ENCODE measurements at places on chromosomes 2 and 18.

DNA sequence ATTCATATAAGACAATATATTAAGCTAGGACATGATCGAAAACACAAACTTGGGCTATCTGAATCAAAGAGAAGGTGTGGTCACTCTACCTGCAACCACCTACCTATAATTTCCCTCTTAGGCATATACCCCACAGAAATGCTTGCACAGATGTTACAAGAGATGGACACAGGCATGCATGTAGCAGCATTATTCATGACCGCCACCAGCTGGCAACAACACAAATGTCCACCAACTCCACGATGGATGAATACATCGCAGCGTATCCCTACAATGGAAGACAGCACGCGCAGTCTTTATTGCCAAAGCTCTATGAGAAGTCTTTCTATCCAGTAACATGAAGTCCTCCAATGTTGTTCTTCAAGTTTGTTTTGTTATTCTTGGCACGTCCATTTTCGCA, 90.8 kb downstream of the ARL4C start:
- no peak for DNase-seq

DNA sequence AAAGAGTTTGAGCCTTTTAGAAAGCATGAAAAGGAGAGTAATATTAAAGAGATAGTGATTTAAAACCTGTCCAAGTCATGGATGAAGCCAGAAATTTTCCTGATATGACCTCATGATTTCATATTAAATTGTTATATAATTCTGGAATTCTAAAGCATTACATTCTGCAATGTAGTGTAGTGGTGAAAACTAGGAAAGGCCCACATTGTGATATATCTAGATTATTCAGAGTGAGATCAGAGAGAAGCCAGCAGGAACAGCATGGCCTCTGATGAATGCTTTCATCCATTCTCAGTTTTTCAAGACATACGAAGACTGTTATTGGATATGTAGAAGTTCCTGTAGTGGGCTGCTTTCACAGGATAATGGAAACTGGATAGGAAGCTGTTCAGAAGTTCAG, 98.8 kb downstream of the LCLAT1 start:
- DNase-seq = no peak

- DNase-seq = no peak
Observed at GRCh38 chr2:98900721-98901120, 35.3 kb downstream of the CRACDL start.

DNA sequence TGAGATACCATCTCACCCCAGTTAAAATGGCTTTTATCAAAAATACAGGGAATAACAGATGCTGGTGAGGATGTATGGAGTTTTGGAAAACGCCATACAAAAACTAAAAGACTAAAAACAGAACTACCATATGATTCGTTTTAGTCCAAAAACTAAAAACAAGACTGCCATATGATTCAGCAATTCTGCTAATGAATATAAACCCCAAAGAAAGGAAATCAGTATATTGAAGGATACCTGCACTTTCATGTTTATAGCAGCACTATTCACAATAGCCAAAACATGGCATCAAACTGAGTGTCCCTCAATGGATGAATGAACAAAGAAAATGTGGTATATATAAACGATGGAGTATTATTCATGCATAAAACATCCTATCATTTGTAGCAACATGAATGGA, 224.4 kb upstream of the MC4R start:
- no peak for DNase-seq

DNA sequence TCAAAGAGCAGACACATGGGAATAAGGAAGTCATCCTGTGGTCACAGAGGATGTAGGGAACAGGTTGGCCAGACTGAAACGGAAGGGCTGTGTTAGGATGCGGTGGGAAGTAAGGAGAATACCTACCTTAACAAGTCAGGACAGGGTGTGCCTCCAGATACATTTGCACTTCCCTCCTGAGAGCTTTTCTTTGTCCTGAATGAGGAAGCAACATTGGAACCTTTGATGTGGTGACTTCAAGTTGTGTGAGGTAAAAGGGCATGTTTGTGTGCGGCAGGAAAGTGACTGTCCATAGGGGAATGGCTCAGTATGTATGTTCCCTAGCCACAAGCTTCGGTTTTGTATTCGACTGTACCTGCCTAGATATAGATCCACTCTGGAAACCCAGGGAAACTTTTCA, 24.9 kb upstream of the LRRTM1 start:
- no peak for DNase-seq

DNA sequence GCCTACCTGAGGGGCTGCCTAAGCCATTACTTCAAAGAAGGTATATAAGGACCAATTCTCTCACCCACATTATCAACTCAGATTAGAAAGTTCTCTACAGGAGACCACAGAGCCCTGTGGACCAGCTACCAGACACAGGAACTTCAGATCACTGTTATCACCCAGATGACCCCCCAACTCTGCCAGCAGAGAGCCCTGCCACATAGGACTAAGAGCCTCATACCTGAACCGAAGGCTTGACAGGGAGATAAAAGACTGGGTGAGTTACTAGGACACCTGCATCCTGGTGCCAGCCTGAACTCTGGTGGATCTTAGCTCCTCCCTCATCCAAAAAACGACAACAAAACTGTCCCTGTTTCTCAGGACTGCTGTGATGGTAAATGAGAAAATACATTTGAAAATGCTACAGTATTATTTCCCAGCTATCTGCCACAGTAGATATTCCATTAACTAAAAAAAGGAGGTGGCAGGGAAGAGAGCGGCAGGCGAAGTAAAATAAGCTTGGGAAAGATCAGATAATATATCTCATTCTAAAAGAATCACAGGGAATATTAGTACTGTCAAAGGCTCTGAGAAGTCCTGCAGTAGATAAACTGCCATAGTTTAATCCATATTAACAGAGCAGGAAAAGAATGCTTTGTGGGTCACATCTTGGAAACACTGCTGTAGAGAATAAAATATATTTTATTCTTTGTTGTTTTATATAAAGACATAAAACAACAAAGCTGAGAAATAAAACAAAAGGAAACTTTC, 79.7 kb downstream of the STK39 start:
- no peak for DNase-seq

DNA sequence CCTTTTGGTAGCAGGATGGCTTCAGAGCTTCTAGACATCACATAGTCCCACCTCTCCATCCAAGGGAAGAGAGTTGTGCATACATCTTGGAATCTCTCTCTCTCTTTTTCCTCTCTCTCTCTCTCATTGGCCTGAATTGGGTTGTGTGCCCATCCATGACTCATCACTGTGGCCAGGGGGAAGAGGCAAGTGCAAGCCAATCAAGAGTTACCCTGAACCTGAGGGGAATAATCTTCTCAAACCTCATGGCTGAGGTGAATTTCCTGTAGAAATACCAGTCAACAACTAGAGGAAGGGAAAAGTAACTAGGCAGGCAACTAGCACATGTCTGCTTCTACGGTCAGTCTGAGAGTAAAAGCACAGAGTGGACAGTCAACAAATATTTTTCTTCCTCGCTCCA, 7.3 kb upstream of the CHN1 start:
- DNase-seq = no peak

DNA sequence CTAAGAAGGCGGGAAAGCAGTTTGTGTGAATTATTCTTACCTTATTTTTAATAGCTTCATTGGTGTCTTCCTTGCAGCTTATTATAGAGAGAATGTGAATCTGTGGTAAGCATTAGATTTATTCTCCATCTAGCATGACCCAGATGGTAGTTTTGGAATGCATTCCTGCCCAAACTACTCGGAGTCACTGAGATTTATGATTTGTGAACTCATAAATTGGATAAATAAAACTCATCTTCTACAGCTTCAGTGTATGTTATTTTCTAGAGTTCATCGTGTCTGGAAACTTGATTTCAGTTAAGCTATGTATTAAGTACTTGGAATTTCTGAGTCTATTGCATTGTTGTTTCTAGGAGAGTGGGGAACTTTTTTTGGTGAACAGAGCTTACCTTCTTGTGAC, 170.5 kb downstream of the FAM210A start:
- no peak for DNase-seq

- no peak for DNase-seq
Observed at GRCh38 chr18:3283253-3283863, 21.4 kb downstream of the MYL12B start.

DNA sequence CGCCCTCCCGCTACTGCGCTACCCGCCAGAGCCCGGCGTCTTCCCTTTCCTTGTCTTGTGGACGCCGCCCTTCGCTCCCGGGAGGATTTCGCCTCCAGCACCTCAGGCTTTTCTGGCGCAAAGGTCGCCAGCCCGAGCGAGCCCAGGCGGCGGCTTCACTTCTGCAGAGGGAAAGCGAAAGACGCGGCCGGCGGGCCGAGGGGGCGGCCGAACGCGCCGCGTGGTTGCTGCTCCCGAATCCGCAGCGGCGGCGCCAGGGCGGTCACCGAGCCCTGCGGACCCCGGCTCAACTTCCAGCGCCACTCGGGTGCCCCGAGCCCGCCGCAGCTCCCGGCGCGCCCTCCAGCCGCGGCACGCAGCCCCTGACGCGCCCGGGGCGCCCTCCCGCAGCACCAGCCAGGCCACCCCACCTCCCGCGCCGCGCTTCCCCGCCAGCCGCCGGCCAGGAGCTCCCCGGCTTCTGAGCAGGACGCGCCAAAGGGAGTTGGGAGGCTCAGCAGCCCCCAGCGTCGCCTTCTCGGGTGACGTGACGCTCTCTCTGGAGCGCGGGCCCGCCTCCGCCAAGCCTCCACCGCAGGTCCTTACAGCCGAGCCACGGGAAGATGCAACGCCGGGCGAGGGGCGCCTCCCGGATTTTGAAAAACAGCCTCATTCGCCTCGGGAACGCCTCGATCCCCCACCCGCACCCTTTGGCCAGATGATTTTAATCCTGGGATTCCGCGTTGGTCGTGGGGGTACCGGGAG, 84.9 kb upstream of the EPB41L3 start:
- DNase-seq = no peak

DNA sequence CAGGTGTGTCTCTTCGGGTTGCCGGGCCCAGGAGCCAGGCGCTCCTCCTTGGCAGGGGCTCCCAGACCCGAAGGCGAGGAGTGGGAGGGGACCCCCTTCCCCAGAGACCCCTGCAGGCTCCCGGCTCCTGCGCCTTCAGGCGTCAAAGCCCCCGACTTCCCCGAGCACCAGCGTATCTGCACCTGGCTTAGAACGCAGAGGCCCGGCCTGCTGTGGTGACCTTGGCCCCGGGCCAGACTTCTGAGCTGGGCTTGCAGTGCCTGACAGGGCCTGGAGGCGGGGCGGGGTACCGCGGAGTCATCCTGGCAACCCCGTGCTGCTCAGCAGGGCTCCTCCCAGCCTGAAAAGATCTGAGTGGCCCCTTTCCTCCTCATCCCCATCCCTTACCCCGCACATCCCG, 27.0 kb downstream of the SKA1 start:
- no peak for DNase-seq

DNA sequence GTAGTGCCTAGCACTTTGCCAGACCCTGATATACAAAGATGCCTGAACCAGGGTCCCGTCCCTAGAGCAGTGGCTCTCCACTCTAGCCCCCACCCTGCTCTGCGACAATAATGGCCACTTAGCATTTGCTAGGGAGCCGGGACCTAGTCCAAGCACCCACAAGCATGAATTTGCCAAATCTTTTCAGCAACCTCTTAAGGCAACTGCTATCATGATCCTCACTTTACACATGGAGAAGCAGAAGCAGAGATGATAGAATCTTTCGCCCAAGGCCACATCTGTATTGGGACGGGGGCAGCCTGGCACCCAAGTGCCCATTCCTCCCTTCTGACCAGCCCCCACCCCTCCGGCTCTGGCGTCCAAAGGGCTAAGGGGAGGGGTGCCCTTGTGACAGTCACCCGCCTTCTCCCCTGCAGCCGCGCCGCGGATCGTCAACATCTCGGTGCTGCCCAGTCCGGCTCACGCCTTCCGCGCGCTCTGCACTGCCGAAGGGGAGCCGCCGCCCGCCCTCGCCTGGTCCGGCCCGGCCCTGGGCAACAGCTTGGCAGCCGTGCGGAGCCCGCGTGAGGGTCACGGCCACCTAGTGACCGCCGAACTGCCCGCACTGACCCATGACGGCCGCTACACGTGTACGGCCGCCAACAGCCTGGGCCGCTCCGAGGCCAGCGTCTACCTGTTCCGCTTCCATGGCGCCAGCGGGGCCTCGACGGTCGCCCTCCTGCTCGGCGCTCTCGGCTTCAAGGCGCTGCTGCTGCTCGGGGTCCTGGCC, 13.0 kb downstream of the SIGLEC15 start:
- no peak for DNase-seq

- no peak for DNase-seq
Observed at GRCh38 chr2:127055786-127056076, 51.2 kb downstream of the BIN1 start.

- DNase-seq = no peak
Observed at GRCh38 chr18:79337620-79338019, 58.1 kb upstream of the NFATC1 start.

DNA sequence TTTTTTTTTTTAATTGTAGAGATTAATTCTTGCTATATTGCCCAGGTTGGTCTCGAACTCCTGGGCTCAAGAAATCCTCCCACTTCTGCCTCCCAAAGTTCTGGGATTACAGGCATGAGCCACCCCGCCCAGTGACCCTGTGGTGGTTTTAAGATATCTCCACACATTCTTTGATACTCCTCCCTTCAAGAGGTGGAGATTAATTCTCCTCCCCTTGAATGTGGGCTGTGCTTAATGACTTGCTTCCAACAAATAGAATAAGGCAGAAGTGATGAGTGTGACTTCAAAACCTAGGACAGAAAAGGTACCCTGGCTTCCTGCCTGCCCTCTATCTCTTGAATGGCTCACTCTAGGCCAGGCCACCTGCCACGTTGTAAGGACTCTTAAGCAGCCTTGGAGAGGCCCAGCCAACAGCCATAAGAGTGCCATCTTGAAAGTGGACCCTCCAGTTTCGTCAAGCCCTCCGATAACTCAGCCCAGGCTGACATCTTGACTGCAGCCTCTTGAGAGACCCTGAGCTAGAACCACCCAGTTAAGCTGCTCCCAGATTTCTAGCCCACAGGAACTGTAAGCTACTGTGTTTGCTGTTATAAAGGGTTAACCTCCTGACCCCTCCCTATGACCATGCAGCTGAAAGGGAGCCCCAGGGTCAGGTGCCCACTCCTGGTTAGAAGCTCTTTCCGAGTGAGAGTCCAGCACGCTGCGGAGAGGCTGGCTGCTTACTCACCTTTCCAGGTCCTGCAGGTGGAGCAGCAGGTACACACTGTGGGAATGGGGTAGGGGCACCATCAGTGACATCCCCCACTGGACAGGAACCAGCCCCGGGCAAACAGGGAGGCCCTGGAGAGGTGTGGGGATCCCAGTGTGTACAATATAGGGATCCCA, 27.6 kb downstream of the MRPL35 start:
- DNase-seq = no peak

DNA sequence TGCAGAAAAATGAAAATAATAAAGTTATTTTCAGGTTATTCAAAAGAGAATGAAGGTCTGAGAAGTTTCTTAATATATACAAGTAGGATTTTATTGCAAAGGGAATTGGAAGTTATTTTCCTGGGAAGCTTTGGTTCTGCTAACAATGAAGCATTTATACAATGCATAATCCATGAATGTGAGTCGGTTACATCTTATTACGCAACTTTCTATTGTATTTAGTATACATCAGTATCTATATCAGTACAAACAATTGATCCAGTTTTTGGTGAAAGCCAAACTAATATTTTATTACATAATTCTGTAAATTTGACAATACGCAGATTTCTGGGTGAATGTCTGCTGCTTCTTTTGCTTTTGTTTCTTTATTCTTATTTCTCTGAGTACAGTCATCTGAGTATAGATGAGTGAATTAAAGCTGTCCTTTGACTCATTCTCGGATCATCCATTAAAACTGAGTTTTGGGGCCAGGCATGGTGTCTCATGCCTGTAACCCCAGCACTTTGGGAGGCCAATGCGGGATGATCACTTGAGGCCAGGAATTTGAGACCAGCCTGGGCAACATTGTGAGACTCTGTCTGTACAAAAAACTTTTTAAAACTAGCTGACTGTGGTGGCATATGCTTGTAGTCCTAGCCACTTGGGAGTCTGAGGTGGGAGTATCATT, 108.5 kb downstream of the SOCS6 start:
- DNase-seq = no peak

- DNase-seq = no peak
Observed at GRCh38 chr2:102667072-102667471, 47.7 kb downstream of the SLC9A2 start.
